ENCODE measurements at places on chromosomes 2 and 18. TPM values are rescaled to one million over a fixed set of nuclear protein-coding genes. Genes with fewer than 3 reads are reported as not detected.

FAM237A gene
- total RNA-seq: not detected

PROKR1 gene
- 0.05 TPM for total RNA-seq

ME2 gene
- 20.7 TPM for total RNA-seq

DNA sequence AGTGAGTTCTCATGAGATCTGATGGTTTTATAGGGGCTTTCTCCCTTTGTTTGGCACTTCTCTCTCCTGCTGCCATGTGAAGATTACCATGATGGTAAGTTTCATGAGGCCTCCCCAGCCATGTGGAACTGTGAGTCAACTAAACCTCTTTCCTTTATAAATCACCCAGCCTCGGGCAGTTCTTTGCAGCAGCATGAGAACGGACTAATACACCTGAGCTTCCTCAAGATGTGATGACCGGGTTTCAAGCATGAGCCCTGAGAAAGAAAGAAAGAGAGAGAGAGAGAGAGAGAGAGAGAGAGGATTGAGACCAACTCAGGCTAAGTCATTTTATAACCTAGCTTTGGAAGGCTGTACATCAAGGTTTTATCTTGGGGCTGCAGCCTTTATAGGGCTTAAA lies 167.7 kb upstream of the SERPINE2 start:
- no peak for DNase-seq

GRCh38 chr2:209773377-209773776 lies 1.7 kb downstream of the UNC80 start:
- no peak for DNase-seq

DNA sequence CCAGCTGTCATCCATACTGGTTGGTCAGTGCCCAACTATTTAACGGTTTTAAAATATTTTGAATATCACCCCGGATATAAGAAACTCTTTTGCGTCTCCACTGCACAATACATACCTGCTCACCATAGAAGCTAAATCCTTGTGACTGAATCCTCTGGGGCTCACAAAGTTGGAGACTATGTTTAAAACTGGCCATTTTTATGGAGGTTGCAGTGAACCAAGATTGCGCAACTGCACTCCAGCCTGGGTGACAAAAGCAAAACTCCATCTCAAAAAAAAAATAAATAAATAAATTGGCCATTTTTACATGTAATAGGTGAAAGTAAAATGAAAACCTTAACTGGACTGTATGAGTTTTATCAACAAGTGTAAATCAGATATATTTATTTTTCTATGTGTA lies 55.6 kb upstream of the TMEM17 start:
- DNase-seq: no peak

GRCh38 chr2:121346407-121346806 lies 61.4 kb upstream of the TFCP2L1 start:
- no peak for DNase-seq

- no peak for DNase-seq
Observed at GRCh38 chr18:45833846-45834245, 8.4 kb downstream of the SIGLEC15 start.

DNA sequence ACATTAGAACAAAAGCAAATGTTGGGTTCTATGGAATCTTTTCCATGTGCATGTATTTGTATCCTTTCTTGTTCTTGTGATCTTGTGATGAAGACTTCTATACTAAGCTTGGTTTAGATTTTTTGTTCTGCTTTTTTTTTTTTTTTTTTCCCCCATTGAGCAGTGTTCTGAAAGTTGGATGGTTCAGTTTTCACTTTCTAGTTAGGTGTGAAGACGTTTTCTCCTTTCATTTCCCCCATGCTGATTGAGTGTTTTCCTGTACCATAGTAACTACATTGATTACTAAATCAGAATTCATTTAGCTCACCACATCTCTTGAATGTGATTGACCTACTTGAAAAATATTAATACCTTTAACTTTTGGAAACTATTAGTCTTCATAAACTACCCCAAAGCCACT lies 34.1 kb downstream of the NOP58 start:
- DNase-seq: no peak

DNA sequence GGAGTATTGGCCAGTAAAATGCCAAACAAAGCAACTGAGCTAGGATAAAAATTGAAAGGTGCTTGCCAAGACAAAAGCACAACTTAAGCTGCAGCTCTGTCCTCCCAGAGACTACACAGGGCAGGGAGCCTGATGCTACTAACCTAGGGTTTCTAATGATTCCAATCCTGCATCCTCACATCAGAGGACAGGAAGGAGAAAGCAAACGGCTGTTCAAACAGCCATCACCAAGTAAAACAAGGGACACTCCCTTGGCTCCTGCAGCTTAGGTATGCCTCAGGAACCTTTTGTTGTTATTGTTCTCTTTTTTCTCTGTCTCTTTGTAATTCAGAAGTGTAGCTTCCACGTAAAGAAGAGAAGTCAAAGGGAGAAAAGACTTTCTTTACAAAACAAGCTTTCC lies 99.5 kb downstream of the TCF4 start:
- DNase-seq: no peak
